ENCODE measurements at places on chromosomes 2 and 18. TPM values are rescaled to one million over a fixed set of nuclear protein-coding genes. Genes with fewer than 3 reads are reported as not detected.

The HAAO gene
- not detected for total RNA-seq

The NCKAP1 gene
- total RNA-seq: 214 TPM

The CCL20 gene
- total RNA-seq: 1.5 TPM

The LRRFIP1 gene
- 183 TPM for total RNA-seq

The TSGA10 gene
- 8.4 TPM for total RNA-seq

- DNase-seq: peak; percentile 4
Observed at GRCh38 chr2:166468124-166469024, 25.7 kb downstream of the SCN7A start.

DNA sequence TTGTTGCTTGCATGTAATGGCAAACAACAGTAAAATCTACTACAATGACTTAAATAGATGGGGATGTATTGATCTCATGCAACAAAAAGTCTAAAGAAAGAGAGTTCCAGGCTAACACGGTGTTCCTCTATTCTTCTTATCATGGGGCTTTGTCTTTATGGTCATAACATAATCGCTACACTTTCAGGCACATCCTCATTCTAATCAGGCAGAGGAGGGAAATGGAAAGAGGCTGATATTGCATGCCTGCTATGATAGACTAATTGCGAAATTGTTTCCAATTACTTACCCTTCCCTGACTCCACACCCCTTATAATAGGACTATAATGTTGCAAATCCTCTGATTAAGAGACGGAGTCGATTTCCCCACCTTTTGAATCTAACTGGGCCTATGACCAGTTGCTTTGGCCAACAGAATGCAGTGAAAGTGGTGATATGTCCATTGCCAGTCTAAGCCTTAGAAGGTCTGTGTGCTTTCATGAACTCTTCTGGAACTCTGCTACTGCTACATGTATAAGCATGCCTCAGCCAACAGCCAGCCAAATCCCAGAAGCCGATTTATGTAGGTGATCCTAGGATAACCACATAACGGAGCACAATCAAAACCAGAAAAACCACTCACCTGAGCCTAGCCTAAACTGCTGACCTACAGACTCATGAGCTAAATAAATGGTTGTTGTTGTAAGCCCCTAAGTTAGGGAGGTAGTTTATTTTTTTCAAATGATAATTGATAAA, 180.3 kb upstream of the TACR1 start:
- DNase-seq: peak; percentile 90

GRCh38 chr2:136207030-136207623, 89.2 kb upstream of the CXCR4 start:
- DNase-seq: no peak

GRCh38 chr2:60317844-60318243, 235.6 kb downstream of the BCL11A start:
- DNase-seq: peak; percentile 35

DNA sequence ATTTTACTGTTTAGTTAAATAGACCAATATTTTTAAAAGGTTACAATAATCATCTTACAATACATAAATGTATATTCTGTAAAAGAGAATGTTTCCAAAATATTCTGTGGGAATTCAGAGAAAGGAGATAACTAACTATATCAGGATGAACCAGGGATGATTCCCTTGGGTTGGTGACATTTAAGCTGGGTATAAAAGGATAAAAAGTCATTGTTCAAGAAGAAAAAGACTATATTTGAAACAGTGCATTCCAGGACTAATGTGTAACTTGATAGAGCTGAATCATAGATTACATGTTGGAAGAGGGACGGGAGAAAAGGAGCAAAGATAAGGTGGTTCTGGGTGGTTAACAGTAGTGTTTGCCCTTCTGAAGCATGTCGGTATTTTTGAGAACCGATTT, 10.1 kb downstream of the RASGRP3 start:
- DNase-seq: no peak

DNA sequence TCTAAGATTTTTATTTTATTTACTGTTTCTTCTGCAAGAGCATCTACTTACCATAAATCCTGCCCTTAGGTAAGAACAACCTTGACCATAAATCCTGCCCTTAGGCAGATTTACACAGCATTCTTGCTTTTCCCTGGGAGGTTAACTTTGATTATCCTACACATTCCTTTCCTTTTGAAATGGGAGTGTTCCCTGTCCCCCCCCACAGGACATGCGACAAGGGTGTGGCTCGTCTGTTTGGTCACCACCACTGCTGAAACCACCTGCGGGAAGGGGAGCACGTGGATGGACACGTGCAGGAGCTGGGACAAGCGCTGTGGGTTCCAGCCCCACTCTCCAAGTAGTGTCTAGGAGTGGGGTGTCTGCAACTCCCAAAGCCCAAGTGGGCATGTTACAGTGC, 239.3 kb upstream of the SP5 start:
- DNase-seq: no peak

GRCh38 chr2:169452080-169452479, 27.2 kb upstream of the BBS5 start:
- peak; percentile 39 for DNase-seq

- no peak for DNase-seq
Observed at GRCh38 chr2:13611939-13612338, 895.2 kb downstream of the TRIB2 start.

GRCh38 chr2:44347526-44347925, 13.8 kb downstream of the PREPL start:
- no peak for DNase-seq

- DNase-seq: no peak
Observed at GRCh38 chr18:48963586-48964470, 13.1 kb upstream of the SMAD7 start.
